Thoracic aorta (tissue), 2 donors: ENCODE measurements at places on chromosomes 2 and 18. TPM values are rescaled to one million over a fixed set of nuclear protein-coding genes. Genes with fewer than 3 reads are reported as not detected.
A peak's percentile ranks its signal among the peaks of the same experiment; 100 is the strongest.

GRCh38 chr2:65076345-65076710 is 20.1 kb downstream of the CEP68 start:
- no peak overlapping the region for H3K4me3 ChIP-seq
- peaks cover 30% of the 10 kb centered on the region for H3K36me3 ChIP-seq
- H3K4me1 ChIP-seq: peaks cover 37% of the 10 kb centered on the region
- H3K27me3 ChIP-seq: no peaks in the 10 kb centered on the region

- no peaks in the 10 kb centered on the region for H3K27me3 ChIP-seq
- no peak for DNase-seq
- H3K4me3 ChIP-seq: no peak overlapping the region
- no peak overlapping the region for H3K27ac ChIP-seq
- H3K36me3 ChIP-seq: no peaks in the 10 kb centered on the region
Measured at GRCh38 chr2:12776521-12776961, 59.8 kb downstream of the TRIB2 start.

GRCh38 chr2:181814057-181814491 is 77.5 kb upstream of the ITPRID2 start:
- no peaks in the 10 kb centered on the region for H3K36me3 ChIP-seq
- peaks cover 33% of the 10 kb centered on the region for H3K4me1 ChIP-seq
- no peak for DNase-seq
- no peak overlapping the region for H3K4me3 ChIP-seq

DNA sequence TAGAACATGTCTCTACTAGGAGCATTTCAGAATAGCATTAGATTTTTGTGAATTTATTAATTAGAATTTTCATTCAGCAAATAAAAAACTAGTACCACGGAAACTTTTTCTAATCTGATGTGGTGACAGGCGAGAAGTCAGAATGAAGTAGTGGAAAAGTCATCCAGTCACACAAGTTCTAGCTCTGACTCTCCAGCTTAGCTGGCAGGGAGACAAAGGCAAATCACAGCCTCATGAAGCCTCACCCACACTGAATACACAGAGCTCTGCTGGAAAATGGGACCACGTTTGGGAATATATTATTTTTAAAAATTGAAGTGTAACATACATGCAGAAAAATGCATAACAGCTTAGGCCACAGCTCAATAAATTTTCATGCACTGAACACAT is 86.1 kb downstream of the L3MBTL4 start:
- H3K4me3 ChIP-seq: no peak overlapping the region
- H3K27me3 ChIP-seq: no peaks in the 10 kb centered on the region
- no peak overlapping the region for H3K27ac ChIP-seq
- DNase-seq: no peak
- no peaks in the 10 kb centered on the region for H3K4me1 ChIP-seq

GRCh38 chr2:226304308-226304707 is 495.3 kb downstream of the IRS1 start:
- DNase-seq: no peak
- peaks cover 5% of the 10 kb centered on the region for H3K4me1 ChIP-seq
- no peaks in the 10 kb centered on the region for H3K36me3 ChIP-seq
- no peak overlapping the region for H3K27ac ChIP-seq
- H3K4me3 ChIP-seq: no peak overlapping the region
- no peaks in the 10 kb centered on the region for H3K27me3 ChIP-seq

- no peak for DNase-seq
- no peak overlapping the region for H3K4me3 ChIP-seq
- H3K36me3 ChIP-seq: no peaks in the 10 kb centered on the region
- H3K27ac ChIP-seq: no peak overlapping the region
Measured at GRCh38 chr2:40448476-40449079, 3.3 kb downstream of the SLC8A1 start.

GRCh38 chr2:120140866-120141265 is 82.3 kb downstream of the TMEM185B start:
- H3K4me3 ChIP-seq: no peak overlapping the region
- H3K36me3 ChIP-seq: no peaks in the 10 kb centered on the region
- H3K27ac ChIP-seq: no peak overlapping the region

GRCh38 chr18:52615943-52616342 is 275.9 kb downstream of the DCC start:
- H3K36me3 ChIP-seq: no peaks in the 10 kb centered on the region
- no peak overlapping the region for H3K4me3 ChIP-seq
- no peak for DNase-seq
- no peaks in the 10 kb centered on the region for H3K27me3 ChIP-seq
- no peaks in the 10 kb centered on the region for H3K4me1 ChIP-seq

- H3K4me1 ChIP-seq: peaks cover 3% of the 10 kb centered on the region
- DNase-seq: no peak
- no peaks in the 10 kb centered on the region for H3K27me3 ChIP-seq
- H3K36me3 ChIP-seq: no peaks in the 10 kb centered on the region
- H3K4me3 ChIP-seq: no peak overlapping the region
Measured at GRCh38 chr2:31382452-31383120, 32.0 kb downstream of the XDH start.

DNA sequence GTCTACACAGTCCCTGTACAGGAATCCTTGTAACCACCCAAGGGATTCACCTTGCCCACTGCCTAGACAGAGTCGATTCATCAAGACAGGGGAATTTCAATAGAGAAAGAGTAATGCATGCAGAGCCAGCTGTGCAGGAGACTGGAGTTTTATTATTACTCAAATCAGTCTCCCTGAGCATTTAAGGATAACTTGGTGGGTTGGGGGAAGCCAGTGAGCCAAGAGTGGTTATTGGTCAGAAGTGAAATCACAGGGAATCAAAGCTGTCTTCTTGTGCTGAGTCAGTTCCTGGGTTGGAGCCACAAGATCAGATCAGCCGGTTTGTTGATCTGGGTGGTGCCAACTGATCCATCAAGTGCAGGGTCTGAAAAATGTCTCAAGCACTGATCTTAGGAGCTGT is 17.8 kb upstream of the FAM98A start:
- no peak overlapping the region for H3K4me3 ChIP-seq
- H3K36me3 ChIP-seq: no peaks in the 10 kb centered on the region
- no peaks in the 10 kb centered on the region for H3K4me1 ChIP-seq

- no peak overlapping the region for H3K27ac ChIP-seq
- H3K27me3 ChIP-seq: no peaks in the 10 kb centered on the region
- no peak overlapping the region for H3K4me3 ChIP-seq
- no peak for DNase-seq
- H3K4me1 ChIP-seq: no peaks in the 10 kb centered on the region
- no peaks in the 10 kb centered on the region for H3K36me3 ChIP-seq
Measured at GRCh38 chr18:57998461-57998860, 45.6 kb upstream of the NEDD4L start.

DNA sequence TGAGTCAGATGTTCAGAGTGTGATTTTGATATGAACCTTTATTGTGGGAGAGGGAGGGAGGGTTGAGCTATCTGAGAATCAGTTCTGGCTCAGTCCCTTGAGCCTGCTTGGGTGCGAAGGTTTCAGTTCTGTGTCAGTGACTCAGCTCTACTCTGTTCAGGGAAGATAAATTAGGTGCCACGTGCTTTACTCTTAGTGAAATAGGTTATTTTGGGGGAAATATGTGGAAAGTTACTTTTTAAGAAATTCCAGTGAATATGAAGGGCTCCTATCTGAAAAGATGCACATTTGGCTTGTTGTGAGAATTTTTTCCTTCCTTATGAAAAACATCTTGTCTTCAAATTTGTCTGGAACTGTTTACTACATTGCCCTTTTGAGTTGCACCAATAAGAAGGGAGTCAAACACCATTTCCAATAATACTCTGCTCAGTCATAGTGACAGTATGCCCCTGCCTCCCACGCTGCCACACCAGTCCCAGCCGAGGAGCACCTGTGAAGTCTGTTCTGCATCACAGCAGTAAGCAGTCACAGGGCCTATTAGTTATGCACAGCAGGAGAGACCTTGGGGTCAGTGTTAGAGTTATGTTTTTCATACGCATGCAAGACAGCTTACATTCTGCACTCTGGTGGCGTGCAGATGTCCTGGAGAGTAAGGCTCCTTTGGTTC is 32.8 kb upstream of the DNAH7 start:
- peaks cover 3% of the 10 kb centered on the region for H3K4me1 ChIP-seq
- H3K4me3 ChIP-seq: no peak overlapping the region
- no peak overlapping the region for H3K27ac ChIP-seq
- no peaks in the 10 kb centered on the region for H3K36me3 ChIP-seq
- no peaks in the 10 kb centered on the region for H3K27me3 ChIP-seq

DNA sequence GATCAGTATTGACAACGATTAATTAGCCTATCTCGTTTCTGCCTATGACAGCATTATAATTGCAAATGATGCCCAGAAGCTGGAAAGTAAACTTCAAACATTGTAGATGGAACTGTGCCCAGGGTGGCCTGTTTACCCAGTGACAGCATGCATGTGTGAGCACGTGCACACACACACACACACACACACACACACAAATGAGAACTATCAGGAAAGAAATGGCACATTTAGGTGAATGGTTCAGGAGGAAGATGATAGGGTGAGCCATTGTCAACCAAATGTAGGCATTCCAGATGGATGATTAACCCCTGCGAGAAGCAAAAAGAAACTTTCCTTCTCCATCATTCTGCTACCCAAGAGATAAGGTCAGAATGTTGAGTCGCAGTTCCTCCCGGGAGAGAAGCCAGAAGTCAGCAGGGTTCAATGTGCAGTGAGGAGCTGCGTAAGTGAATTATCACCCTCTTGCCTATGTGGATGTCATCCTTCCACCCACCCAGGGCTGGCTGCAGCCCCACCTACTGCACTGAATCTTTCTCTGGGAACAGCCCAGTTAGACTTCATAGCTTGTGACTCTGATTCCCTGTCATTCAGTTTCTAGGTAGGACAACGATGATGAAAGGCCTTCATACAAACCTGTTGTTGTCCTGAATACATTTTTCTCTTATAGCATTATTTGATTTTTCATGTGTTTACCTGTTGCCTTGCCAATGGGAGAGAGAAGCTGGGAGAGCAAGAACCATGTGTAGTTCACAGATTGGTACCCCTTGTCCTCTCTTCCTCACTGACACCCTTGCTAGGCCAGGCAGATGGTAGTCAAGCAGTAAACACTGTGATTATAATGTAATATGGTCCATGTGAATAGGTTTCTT is 3.5 kb upstream of the APOB start:
- H3K27ac ChIP-seq: no peak overlapping the region
- no peak overlapping the region for H3K4me3 ChIP-seq
- peaks cover 3% of the 10 kb centered on the region for H3K4me1 ChIP-seq
- no peak for DNase-seq
- H3K27me3 ChIP-seq: no peaks in the 10 kb centered on the region
- no peaks in the 10 kb centered on the region for H3K36me3 ChIP-seq

DNA sequence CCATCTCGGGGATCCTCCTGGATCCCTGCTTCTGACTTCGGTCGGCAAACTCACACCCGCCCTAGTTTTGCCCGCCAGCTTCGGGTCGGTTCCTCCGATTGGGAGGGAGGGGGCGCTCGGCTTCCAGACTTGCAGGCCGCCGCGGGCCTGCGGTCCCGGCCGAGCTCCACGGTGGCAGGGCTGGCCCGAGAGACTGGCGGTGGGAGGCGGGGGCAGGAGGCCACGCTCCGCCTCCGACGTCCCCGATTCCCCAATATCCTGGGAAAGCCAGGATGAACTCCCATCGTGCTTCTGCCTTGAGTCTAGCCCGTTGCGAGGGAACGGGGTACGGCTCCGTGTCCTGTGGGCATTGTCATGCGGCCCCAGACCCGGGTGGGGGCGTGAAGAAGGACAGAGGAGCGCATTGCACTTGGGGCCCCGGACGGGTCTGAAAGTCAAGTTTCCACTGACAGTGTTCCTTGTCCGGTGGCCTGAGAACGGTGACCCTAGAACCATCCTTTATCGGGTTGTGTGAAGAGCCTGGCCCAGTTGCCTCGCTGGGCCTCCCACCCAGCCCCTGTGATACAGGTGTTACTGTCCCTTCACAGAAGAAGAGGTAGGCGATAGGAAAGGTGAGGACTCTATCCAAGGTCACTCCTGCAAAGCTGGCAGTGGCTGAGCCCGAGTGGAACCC is 2.4 kb upstream of the INHBB start:
- no peaks in the 10 kb centered on the region for H3K27me3 ChIP-seq
- peak; percentile 45 for DNase-seq
- H3K27ac ChIP-seq: no peak overlapping the region
- H3K4me3 ChIP-seq: peak overlapping the region; percentile 67
- H3K4me1 ChIP-seq: peaks cover 27% of the 10 kb centered on the region

GRCh38 chr2:237061356-237061755 is 24.3 kb upstream of the COPS8 start:
- DNase-seq: no peak
- no peaks in the 10 kb centered on the region for H3K27me3 ChIP-seq
- peaks cover 3% of the 10 kb centered on the region for H3K4me1 ChIP-seq
- no peak overlapping the region for H3K27ac ChIP-seq

DNA sequence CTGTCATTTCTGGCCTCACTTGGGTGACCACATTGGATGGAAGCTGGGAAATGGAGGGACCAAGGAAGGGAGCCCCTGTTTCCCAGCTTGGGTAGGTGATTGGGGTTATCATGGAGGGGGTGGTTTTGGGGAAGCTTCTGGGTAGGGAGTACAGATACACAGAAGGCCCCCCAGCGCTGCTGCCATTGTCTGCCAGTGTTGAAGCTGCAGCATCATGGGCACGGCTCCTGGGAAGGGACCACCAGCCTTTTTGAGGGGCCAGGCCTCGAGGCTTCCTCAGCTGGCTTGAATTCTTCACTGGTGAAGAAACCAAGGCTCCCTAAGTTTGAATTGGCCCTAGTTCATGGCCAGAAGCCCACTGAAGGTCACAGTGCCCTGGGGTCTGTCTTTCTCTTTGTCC is 25.2 kb downstream of the SH3RF3 start:
- no peaks in the 10 kb centered on the region for H3K27me3 ChIP-seq
- no peak for DNase-seq
- no peak overlapping the region for H3K27ac ChIP-seq
- H3K4me1 ChIP-seq: peaks cover 7% of the 10 kb centered on the region
- H3K36me3 ChIP-seq: no peaks in the 10 kb centered on the region

DNA sequence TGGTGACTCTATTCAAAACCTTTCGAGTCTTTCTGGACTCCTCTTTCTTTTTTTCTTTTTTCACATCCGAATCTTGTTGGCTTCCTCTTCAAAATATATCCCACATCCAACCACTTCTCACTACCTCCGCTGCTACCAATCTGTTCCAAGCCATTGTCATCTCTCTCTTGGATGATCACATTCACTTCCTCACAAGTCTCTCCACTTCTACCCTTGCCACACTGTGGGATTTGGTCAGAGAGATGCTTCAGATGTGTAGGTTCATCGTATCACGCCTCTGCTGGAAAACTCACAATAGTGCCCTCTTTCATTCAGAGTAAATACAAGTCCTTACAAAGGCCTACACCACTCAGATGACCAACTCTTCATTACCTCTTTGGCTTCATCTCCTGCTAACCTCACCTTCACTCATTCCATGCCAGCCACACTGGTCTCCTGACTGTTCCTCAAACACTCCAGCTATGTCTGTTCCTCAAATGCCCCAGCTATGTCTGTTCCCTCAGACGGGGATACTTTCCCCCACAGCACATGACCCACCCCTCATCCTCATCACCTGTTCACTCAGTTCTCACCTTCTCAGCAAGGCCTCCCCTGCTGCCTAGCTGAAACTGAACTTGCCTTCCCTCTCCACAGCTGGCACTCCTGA is 67.2 kb upstream of the PELI1 start:
- DNase-seq: no peak
- no peak overlapping the region for H3K4me3 ChIP-seq
- no peak overlapping the region for H3K27ac ChIP-seq
- peaks cover 6% of the 10 kb centered on the region for H3K4me1 ChIP-seq
- no peaks in the 10 kb centered on the region for H3K27me3 ChIP-seq

Gene RTP5
- not detected for total RNA-seq

Gene KLHL14
- total RNA-seq: not detected

Gene CSRNP3
- 2.7 TPM for total RNA-seq

Gene COLEC12
- 21.3 TPM for total RNA-seq

Gene DAW1
- total RNA-seq: 1.2 TPM

Gene CXCR1
- 4.4 TPM for total RNA-seq

Gene EGR4
- total RNA-seq: not detected

Gene CENPA
- not detected for total RNA-seq

Gene CAMKMT
- total RNA-seq: 4.7 TPM

Gene EML6
- total RNA-seq: 0.92 TPM
